Fibroblast of villous mesenchyme (primary cell): ENCODE measurements at places on chromosomes 6 and 20. TPM values are rescaled to one million over a fixed set of nuclear protein-coding genes. Genes with fewer than 3 reads are reported as not detected.

The SLC12A5 gene
- total RNA-seq: under 0.01 TPM in 2 replicates

- no peak for DNase-seq
Measured at GRCh38 chr6:25750906-25751305, 3.6 kb upstream of the SLC17A4 start.

- DNase-seq: no peak
Measured at GRCh38 chr20:37833221-37833896, 69.6 kb upstream of the VSTM2L start.

GRCh38 chr6:106117579-106117978, 31.4 kb downstream of the PRDM1 start:
- DNase-seq: no peak

DNA sequence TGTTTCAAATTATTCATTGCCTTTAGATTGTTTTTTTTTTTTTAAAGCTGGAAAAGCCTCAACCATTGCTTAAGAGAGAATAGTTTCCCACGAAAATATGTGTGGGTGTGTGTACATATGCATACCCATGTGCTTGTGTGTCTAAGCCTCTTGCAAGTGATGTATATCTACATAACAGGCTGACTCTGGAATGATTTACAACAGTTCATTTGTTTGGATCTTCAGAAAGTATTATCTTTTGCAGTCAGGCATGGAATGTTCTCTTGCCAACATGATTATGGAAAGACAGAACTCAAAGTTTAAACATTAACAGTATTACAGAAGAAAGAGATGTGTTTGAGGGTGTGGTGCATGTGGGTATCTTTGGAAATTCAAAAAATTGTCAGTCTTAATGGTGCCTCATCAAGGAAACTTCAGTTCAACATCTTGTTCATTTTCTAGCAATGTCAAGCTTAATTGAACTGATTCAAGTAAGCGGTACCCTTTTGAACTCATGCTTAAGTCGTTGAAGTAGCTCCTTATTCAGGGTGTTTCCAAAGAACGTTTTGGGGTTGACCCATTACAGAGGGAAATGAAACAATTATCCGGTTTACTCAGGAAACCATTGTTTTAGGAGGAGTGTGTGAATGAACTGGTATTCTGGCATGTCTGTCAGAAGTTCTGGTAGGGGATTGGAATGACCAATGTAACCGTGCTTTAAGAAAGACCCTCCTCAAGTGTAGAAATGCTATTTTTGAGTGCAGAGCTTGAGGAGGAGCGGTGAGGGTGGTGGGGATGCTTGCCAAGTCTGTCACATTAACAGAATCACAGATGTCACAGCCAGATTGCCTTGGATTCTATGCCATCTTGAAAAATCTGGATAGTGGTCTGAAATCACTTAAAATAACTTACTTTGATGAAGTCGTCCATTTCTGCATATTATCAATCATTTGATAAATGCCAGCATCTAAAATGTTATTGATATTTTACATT, 60.3 kb downstream of the ADGRG6 start:
- DNase-seq: peak; percentile 96
